ENCODE measurements at places on chromosomes 13 and 19.

DNA sequence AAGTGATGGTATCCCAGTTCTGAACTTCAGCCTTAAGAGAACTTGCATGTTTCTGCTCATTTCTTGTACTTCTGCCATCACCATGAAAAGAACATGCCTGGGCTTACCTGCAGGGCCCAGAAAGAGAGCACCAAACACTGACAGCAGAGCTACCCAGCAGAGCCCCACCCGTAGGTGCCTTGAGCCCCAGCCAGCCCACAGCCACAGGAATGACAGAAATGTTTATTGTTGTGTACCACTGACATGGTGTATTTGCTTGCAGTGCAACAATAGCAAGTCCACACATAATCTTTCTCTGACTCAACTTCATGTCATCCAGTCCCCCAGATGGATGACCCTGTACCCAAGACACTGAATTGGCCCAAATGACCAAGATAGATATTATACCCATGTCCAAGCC lies 195.2 kb downstream of the TSHZ3 start:
- DNase-seq = no peak

- no peak for DNase-seq
Measured at GRCh38 chr19:41699968-41700323, 8.5 kb upstream of the CEACAM5 start.

- DNase-seq = no peak
Measured at GRCh38 chr19:10701955-10702525, 801 bp downstream of the QTRT1 start.

GRCh38 chr13:44267980-44268379 lies 105.6 kb upstream of the SERP2 start:
- no peak for DNase-seq

DNA sequence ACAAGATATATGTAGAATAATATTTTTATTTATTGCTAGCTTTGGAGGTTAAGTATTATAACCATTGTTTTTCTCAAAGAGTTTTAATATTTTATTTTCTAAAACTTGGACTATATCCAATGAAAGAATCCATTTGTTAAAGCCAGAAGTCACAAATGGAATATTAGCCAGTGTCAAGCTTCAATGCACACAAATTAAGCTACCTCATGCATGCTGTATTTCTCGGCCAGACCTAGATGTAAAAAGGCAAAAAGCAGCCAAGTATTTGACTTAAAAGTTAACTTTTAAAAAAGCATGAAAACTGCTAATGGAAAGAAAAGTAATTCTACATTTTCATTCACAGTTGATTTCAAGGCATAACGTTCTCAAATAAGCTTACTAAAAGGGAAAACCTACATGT lies 160.0 kb upstream of the ATXN8OS start:
- DNase-seq = no peak

GRCh38 chr19:30719189-30719998 lies 347.2 kb downstream of the ZNF536 start:
- peak; percentile 30 for DNase-seq

DNA sequence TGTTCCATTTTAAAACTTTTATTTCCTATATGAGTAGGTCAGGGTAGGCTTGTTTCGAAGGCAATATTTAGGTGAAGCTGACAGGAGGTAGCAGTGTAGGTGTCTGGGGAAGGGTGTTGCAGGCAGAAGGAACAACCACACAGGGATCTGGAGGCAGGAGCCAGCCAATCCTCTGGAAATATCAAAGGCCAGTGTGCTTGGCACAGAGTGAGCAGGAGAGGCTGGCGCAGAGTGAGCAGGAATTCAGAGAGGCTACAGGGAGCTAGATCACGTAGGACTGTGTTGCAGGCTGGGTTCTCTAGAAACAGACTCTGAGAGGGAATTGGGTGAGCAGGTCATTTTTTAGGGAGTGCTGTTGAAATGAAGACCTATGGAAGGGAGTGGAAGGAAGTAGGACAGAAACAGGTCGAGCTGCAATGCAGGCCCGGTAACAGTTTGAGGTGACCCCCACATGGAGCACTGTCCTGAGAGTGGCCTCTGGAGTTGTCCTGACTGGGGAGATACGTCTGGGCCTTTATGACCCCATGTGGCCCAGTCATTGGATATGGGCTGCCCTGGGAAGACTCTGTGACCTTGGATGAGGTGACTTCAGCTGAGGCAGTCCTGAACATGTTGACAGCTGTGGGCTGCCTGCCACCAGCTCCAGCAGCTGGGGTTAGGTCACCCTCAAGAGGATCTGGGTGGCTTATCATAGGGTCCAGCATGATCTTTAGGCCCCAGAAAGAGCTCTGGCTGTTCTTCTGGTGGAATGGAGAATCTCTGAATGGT lies 51.7 kb downstream of the ERCC5 start:
- DNase-seq = no peak

DNA sequence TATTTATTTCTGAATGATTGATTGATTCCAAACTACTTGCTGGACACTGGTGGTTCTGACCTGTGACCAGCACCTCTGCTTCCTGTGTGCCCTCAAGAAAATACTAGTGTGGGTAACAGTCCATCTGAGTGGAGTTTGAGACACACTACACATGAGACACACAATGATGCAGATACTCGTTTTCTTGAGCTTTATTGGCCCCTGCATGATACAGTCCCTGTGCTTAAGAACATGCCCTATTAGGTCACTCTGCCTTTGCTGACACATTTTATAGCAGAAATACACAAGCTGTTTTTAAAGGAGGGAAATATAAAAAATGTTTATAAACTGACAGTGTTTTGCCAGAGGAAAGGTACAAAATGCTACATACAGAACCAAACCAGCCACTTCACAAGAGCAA lies 126.9 kb downstream of the STK24 start:
- DNase-seq = no peak

DNA sequence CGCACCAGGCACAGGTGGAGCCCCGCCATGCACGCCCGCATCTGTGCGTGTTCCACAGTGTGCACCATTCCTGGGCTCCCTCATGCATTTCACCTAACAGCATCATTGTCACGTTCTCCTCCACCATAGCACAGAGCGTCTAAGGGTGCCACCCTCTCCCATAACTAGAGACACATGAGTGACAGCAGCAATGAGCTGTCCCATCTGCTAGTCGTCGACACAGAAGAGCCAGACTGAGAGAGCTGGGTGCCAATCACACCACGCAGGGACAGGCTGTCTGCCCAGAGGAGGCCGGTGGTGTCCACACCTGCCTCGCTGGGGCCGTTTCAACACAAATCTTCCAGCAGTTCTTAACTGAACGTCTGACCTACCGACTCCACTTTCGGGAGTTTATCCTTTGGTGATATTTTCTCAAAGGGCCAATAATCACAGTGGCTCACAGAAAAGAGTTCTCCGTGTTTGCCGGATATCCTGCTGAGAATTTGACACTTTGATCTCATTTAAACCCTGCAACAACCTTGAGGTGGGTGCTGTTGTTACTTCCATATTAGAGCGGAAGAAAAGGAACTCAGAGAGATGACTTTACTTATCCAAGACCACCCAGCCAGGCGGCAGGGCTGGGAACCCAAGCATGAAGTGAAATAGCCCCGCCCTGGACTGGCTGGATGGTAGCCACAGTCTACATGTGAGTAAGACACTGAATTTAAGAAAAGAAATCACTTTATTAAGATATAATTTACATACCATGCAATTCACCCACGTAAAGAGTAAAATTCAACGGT lies 16.2 kb downstream of the CLEC11A start:
- DNase-seq = no peak

DNA sequence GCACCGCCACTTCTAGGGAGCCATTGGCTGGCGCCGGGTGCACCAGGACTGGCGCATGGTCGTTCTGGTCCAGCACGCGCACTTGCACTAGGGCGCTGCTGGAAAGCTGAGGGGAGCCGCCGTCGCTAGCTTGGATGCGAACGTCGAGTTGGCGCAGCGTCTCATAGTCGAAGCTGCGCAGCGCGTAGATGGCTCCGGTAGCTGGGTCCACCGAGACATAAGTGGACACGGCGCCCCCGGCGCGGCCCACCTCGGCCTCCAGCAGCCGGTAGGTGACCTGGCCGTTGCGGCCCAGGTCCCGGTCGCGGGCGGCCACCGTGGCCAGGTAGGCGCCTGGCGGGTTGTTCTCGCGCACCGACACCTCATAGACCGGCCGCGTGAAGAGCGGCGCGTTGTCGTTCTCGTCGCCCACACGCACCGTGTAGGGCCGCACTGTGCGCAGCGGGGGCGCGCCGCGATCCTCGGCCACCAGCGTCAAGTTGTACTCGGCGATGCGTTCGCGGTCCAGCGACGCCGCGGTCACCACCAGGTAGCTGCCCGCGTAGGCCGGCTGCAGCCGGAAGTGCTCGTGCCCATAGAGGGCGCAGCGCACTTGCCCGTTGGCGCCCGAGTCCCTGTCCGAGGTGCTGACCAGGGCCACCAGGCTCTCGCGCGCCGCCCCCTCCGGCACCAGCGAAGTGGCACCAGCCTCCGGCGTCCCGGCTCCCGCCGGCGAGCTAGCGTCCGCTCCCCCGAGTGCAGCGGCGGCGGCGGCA lies 1.7 kb downstream of the PCDH8 start:
- DNase-seq = no peak

GRCh38 chr19:30682146-30682998 lies 310.2 kb downstream of the ZNF536 start:
- no peak for DNase-seq

- DNase-seq = no peak
Measured at GRCh38 chr13:51000571-51001260, 91.1 kb downstream of the RNASEH2B start.

- DNase-seq = no peak
Measured at GRCh38 chr19:42534391-42534790, 6.1 kb upstream of the CEACAM1 start.

- no peak for DNase-seq
Measured at GRCh38 chr19:18771328-18772242, 19.5 kb downstream of the COMP start.

DNA sequence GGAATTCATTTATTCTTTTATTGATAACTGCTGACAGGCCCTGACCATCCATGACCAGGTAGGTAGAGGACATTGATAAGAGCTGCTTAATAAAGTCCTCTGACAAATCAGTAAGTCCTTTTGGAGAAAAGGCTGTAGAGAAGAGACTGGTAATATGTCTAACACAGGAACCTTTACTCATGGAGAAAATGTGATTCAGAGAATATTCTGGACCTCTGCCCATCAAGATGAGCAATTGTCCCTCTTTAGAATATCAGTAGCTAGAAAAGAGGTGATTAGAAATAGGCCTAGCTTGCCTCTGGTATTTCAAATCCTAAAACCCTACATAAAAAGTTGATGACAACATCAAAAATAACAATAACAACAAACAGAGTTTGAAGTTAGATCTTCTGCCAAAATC lies 642.3 kb downstream of the TBC1D4 start:
- DNase-seq = no peak

GRCh38 chr13:85993567-85993966 lies 194.3 kb upstream of the SLITRK6 start:
- DNase-seq = no peak

DNA sequence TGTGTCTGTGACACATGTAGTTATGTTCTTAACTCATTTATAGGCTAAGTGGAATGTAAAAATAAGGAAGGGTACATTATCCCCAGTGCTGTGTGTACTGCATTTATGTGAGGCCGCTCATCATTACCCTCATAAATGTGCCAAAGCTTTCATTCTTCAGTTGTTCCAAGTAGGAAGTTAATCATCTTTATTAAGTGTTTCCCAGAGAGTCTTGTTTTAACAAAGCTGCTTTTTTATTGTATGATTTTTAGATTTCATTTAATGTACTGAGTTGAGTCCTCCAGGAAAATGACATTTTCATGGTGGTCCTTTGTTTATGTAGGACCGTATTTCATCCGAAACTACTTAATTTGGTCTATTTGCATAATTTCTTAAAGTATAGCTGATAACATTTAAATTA lies 379.8 kb downstream of the DLEU7 start:
- DNase-seq = no peak

DNA sequence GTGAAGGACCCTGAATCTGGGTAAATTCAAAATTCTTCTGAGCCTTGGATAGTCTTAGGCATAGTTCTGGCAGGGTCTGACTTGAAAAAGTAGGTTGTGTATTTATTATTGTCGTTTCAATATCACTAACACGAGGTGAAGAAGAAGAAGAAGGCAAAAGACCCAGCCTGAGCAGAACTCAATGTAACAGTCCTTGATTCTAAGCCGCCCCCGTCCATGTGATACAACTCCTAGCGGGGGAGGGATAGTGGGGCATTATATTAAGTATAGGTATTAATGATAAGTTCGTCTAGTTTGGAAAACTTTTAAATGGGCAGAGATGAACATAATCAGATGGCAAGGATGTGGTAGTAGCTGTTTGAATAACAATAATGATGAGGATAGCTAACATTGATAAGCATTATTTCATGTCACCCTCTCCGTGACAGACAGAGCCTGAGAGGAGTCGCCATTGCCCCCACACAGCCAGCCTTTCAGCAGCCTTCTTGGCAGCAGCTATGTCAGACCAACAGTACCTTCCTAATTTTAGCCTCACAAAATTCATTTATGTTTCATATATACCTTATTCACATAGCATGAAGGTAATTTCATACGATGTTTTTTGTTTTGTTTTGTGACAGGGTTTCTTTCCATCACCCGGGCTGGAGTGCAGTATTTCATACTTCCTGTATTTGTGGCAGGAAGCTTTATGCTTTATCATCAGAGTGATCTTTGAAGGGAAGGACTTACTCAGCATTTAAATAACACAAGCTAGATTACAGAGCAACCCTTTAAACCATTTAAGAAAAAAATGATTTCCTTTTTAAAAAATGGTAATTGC lies 64.4 kb upstream of the NPAS1 start:
- peak; percentile 69 for DNase-seq

- DNase-seq = no peak
Measured at GRCh38 chr13:71830323-71830722, 36.7 kb downstream of the DACH1 start.

DNA sequence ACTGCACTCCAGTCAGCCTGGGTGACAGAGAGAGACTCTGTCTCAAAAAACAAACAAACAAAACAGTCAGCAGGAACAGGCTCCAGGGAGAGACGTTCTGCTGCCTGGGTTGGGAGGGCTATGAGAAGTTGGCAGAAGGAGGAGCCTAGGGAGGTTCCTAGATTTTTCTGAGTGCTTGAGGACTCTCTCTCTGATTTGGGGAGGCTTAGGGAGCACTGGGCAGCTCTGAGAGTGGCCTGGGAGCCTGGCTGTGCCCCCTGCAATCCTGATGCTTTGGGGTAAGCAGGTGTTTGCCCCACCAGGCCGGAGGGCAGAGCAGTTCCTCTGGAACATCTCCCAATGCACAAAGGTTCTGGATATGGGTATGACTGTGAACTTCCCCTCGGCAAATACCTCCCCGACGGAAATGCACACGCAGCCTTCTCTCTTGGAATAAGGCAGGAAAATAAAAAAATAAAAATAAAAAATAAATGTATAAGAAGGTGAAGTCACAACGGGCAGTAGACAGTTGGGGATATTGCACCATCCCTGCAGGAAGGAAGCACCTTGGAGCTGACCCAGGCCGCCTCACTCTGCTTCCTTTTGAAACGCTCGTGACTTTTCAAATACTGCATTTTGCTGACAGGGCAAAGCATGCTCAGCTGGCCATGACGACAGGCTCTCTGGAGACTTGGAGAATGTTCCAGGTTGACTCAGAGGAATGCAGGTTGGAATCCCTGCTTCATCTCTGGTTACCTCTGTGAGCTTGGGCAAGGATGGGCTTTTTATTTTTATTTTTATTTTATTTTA lies 26.5 kb upstream of the HOMER3 start:
- no peak for DNase-seq

- no peak for DNase-seq
Measured at GRCh38 chr13:111489301-111489700, 168.9 kb downstream of the TEX29 start.

Data from naive thymus-derived CD4-positive, alpha-beta T cell (primary cell).